ENCODE measurements at places on chromosomes 1 and 21.

DNA sequence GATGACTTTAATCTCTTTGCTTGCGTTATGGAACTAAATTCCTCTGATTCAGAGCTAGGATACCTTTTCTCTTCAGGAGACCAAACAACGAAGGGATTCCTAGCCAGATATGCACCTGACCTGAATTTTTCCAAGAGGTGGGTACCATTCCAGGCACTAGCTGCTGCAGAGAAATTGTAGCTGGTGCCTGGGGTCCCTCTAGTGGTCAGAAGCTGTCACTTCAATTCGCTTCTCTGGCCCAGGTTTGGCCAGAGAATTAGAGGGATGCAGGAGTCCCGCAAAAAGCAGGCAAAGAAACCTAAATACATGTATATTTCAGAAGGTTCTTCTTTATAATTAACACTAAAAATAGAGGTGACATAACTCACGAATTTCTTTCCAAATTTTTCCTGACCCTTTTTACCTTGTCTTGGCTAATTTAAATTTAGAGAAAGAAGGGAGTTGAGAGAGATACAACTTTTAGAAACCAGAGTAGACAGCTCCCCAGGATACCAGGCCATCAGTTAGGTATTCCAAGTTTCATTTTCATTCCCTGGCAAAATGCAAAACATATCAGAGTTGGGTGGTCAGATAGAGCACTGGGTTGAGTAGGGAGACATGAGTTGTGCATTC lies 9.6 kb downstream of the ACKR1 start:
- no peak for DNase-seq

- DNase-seq, result no peak
Observed at GRCh38 chr1:100565533-100565932, 27.6 kb downstream of the GPR88 start.

DNA sequence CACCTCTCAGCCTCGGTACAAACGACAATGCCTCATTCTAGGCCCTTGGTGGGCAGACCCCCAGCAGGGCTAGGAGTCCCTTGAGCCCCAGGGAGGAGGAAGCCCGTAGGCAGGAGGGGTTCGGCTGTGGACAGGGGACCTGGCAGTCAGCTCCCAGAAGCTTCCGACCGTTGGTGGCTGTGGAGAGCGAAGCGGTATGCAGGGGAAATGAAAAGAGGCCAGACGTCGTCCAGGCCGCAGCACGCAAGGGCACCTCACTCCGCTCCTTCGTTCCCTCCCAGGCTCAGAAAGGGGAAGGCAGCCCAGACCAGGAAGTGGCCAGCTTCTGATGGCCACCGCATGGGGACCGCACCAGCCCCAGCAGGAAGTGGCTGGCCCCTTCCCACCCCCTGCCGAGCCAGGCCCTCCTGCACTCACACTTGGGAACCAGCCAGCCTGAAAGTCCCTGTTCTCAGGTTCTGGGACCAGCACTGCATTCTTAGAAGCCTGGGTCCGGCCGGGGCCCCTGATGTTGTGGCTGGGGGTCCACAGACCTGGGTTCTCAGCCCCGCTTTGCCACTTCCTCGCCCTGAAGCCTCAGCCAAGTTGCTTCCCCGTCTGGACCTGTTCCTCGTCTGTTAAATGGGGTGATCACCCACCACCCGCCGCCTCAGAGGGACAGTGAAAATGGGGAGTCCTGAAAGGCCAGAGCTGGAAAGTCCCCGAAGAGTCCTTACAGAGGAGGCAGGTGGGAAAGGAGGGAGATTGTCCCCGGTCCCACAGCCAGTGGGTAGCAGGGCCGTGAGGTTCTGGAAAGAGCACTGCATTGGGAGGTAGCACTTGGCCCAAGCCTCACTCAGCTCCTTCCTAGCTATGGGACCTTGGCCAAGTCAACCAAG lies 104.0 kb upstream of the RUNX3 start:
- DNase-seq, result no peak

DNA sequence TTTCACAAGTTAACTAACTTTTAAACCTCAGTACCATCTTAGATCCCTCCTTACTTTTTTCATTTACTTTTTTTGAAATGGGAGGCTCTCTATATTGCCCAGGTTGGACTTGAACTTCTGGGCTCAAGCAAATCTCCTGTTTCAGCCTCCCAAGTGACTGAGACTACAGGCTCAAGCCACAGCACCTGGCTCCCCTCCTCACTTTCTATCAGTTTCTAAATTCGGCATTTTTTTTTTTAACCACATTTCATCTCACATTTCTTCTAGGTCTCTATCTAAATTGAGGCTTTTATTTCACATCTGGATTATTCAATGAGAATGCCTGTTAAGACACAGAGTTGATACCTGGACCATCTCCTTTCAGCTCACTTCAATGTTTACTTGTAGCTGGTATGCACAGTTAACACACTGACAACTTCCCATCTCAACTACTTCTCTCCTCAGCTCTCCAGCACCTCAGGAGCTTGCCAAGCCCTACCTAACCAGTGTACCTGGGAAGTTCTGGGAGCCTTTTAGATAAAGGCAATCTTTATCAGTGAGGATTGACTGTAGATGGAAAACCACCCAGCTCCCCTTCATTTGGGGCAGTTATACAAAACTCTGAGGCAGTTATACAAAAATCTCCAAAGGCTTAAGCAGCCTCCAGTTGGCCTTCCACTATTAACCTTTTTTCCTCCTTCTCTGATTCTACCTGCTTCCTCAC lies 3.4 kb downstream of the USP33 start:
- DNase-seq, result no peak

DNA sequence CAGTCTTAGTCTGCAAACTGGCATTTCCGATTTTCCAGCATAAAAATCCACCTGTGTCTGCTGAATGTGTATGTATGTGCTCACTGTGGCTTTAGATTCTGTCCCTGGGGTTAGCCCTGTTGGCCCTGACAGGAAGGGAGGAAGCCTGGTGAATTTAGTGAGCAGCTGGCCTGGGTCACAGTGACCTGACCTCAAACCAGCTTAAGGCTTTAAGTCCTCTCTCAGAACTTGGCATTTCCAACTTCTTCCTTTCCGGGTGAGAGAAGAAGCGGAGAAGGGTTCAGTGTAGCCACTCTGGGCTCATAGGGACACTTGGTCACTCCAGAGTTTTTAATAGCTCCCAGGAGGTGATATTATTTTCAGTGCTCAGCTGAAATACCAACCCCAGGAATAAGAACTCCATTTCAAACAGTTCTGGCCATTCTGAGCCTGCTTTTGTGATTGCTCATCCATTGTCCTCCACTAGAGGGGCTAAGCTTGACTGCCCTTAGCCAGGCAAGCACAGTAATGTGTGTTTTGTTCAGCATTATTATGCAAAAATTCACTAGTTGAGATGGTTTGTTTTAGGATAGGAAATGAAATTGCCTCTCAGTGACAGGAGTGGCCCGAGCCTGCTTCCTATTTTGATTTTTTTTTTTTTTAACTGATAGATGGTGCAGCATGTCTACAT lies 2.5 kb upstream of the OLFML3 start:
- DNase-seq, result no peak

GRCh38 chr1:232686346-232686745 lies 56.4 kb upstream of the SIPA1L2 start:
- DNase-seq, result no peak

DNA sequence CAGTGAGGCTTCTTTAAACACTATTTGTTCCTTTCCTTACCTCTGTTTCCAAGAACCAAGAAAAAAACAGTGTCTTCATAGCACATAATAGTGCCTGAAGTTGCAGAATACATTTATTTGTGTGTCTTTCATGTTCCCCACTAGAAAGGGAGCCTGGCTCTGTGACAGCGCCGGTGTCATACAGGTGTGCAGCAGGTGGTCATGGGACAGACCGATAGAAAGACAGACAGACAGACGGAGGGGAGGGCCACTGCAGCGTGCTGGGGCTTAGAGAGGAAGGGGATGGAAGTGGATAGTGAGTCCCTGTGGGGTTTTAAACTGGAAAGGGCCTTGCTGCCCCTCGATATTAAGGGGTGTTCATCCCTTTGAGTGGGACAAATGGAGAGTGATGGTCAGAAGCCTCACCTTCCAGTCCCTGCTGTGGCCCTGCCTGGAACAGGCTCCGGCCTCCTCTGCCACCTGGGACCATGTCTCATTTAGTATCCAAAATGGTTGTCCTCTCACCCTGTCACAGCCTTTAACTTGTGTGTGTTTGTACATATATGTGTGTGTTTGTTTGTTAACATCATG lies 152.9 kb downstream of the PGBD5 start:
- DNase-seq, result no peak

DNA sequence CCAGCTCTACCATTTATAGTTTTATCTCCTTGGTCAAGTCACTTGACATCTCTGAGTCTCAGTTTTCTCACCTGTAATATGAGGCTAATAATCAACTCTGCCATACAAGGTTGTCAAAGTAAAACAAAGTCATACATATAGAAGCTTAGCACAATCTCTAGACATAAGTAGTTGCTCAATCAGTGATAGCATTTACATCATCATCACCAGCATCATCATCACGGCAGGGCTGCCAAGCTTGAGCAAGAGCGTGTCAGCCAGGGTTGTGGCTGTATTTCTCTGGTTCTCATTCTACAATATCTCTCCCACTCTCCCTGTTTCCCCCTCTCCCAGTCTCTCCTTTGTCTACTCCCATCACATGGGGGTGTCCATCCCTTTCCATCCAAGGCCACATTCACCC lies 41.7 kb upstream of the COA6 start:
- DNase-seq, result no peak

GRCh38 chr1:152034324-152034653 lies 2.5 kb downstream of the S100A11 start:
- no peak for DNase-seq

GRCh38 chr1:155044365-155044764 lies 6.8 kb upstream of the ADAM15 start:
- no peak for DNase-seq

DNA sequence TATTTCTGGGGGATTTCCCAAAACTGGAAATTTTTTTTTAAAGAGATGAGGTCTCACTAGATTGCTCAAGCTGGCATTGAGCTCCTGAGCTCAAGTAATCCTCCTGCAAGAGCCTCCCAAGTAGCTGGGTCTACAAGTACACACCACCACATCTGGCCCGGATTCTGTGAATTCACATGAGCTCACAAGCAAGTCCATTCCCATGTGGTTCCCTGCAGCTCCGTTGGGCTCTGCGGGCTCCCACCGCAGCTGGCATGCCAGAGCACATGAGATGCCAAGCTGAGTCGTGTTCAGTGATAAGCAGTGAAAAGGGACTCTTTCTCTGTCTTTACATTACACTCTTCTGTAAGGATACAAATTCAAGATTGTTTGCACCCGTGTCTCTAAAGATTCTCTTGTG lies 21.9 kb upstream of the TTF2 start:
- DNase-seq, result no peak

- peak; percentile 72 for DNase-seq
Observed at GRCh38 chr1:13730751-13731482, 30.9 kb downstream of the PRDM2 start.

DNA sequence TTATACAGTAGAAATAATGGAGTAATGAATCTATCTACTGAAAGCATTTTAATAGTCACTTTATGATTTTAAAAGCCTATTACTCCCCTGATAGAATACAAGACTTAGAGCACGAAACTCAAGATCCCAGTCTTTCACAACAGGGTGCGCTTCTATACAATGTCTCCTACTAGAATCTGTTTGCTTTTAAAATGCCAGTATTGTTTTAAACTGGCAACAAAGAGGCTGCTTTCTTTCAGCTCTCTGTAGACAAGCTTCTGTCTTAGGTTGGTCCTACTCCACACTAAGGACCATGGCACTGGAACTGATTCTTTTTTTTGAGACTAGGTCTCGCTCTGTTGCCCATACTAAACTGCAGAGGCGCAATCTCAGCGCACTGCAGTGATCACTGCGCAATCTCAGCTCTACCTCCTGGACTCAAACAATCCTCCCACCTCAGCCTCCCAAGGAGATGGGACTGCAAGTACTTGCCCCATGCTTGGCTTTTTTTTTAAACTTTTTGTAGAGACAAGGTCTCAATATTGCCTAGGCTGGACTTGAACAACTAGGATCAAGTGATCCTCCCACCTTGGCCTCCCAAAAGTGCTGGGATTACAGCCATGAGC lies 4.8 kb downstream of the DCAF8 start:
- DNase-seq, result no peak

DNA sequence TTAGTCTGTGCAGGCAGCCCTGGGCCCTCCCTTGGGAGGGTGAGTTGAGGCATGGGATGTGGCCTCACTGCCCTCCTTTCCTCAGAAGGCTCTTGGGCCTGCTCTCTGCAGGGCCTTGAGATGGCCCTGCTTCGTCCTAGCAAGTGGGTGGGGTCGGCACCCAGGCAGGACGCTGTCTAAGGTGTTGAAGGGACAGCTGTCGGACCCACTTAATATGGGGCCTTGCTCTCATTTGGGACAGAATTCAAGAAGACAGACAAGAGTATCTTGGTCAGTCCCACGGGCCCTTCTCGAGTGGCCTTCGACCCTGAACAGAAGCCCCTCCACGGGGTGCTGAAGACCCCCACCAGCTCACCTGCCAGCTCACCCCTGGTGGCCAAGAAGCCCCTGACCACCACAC lies 26.0 kb upstream of the PDXK start:
- DNase-seq, result no peak

- DNase-seq, result no peak
Observed at GRCh38 chr1:207849646-207850045, 61.3 kb downstream of the CD34 start.

GRCh38 chr1:224057461-224058199 lies 56.3 kb upstream of the FBXO28 start:
- no peak for DNase-seq

DNA sequence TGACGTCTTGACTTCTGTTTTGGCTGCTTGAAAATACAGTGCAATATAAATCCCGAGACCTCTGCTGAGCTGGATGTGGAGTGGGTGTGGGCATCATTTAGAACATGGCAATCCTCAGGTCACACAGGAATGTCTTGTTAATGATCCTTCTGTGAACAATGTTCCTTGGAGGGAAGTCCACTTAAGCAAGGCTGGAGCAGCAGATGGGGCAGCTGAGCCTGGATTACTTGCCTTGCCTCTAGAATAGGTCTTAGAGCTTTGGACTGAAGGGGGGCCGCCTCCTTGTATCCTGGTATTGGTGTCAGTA lies 926 bp upstream of the SCMH1 start:
- no peak for DNase-seq

- no peak for DNase-seq
Observed at GRCh38 chr1:170881268-170882265, 53.8 kb upstream of the MROH9 start.

- DNase-seq, result no peak
Observed at GRCh38 chr1:198934426-198934825, 295.6 kb downstream of the PTPRC start.

- DNase-seq, result no peak
Observed at GRCh38 chr1:224816062-224816461, 113.4 kb upstream of the DNAH14 start.

- no peak for DNase-seq
Observed at GRCh38 chr1:223547316-223548114, 118.0 kb downstream of the CAPN8 start.

DNA sequence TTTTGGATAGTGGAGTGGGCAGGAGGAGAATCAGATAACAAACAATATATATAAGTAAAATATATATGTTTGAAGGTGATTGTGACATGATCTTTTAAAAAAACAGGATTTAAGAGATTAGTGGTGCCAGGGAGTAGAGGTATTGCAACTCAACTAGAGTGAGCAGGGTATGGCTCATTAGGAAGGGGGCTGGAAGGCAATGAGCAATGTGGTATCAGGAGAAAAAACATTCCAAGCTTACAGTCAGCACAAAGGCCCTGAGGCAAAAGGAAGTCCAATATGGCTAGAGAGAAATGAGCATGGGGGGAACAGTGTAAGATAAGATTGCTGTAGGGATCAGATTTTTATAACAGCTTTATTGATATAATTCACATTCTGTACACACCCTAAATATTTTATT lies 5.3 kb upstream of the GADD45A start:
- DNase-seq, result no peak

All from stimulated activated CD4-positive, alpha-beta T cell treated with anti-CD3 and anti-CD28 coated beads, Interleukin-1b, Interleukin-23, amount 100 ng/mL, for 1 hour (primary cell).